Bone marrow (tissue), 2 donors: ENCODE measurements at places on chromosomes 16 and 17.

DNA sequence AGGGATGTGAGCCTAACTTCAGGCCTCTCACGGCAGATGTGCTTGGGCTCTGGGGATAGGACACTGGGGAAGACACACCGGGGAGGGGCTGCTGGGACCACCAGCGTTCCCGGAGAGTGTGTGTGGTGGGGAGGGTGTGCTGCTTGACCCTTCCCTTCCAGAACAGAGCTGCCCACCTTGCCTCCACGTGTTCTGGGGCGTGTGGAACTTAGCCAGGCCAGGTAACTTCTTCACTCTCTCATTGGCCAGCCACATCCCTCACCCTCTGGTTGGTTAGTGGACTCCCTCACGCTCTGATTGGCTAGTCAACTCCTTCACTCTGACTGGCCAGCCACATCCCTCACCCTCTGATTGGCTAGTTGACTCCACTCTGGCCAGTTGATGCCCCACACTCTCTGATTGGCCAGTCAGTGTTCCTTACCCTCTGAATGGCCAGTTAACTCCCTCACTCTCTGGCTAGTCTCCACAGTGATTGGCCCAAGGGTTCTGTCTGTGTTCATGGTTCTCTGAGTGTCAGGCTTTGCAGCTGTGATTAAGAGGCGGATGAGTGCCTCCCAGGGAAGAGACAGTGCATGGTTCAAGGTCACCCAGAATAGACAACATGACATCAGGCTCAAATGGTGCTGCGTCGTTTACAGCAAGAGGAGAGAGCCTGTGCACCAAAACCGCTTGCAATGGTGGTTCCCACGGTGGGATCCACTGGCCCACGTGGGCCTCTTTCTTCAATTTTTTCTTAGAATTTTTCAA, 10.0 kb downstream of the TMEM235 start:
- DNase-seq = no peak

DNA sequence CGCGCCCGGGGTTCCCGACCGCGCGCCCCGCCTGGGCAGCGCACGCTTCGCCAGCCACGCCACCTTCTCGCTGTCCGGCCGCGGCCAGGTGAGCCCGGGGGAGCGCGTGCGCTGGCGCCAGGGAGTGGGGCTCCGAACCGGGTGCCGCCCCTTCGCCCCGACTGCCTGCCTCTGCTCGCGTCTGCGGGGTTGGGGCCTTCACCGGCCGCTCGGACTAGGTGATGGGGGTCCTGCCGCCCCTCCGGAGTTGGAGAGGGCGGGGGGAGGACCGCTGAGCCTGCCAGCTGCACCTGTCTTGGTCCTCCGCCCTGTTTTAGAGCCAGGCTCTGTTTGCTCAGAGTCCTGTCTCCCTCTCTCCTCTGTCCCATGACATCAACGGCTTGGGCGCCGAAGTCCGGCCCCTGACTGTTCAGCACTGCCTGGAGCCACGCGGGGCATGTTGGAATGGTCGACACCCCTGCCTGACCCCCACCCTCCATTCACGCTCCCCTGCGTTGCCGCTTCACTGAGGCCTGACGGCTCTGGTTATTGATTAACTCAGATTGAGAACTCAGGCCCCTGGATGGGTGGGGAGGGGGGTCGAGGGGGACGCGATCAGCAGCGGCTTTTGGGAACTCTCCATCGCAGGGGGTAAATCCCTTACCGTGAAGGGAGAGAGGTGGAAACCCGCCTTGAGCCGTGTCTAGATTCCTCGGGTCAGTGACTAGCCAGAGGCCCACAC, 748 bp downstream of the SMTNL2 start:
- DNase-seq = no peak

DNA sequence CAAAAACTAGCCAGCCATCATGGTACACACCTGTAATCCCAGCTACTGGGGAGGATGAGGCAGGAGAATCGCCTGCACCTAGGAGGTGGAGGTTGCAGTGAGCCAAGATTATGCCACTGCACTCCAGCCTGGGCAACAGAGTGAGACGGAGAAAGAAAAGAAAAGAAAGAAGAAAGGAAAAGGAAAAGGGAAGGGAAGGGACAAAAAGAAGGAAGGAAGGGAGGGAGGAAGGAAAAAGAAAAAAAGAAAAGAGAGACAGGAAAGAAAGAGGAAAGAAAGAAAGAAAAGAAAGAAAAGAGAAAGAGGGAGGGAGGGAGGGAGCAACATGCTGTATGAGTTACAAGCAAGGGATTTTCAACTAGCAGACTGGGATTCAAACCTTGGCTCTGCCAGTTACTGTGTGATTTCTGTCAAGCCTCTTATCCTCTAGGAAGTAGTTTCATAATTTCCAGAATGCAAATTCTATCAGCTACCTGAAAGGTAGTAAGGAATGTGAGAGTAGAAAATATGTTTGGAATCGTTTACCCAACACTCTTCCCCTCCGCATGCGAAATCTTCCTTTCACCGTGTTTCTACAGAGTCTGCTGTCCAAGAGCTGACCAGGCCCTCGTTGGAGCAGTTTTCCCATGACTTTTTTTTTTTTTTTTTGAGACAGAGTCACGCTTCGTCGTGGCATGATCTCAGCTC, 43.4 kb downstream of the VPS53 start:
- DNase-seq = no peak

GRCh38 chr17:8956465-8956902, 9.0 kb downstream of the PIK3R5 start:
- DNase-seq = no peak

- DNase-seq = no peak
Measured at GRCh38 chr17:45783593-45784292, 377 bp upstream of the CRHR1 start.

- DNase-seq = peak; percentile 50
Measured at GRCh38 chr17:42050393-42051012, at the start of gene C17orf113. Gene C17orf113, minus strand, starts transcription at chr17:42050601. Its CDS starts 7,225 bp downstream, at chr17:42043376.

GRCh38 chr17:36880268-36880905, 56.9 kb upstream of the LHX1 start:
- no peak for DNase-seq

DNA sequence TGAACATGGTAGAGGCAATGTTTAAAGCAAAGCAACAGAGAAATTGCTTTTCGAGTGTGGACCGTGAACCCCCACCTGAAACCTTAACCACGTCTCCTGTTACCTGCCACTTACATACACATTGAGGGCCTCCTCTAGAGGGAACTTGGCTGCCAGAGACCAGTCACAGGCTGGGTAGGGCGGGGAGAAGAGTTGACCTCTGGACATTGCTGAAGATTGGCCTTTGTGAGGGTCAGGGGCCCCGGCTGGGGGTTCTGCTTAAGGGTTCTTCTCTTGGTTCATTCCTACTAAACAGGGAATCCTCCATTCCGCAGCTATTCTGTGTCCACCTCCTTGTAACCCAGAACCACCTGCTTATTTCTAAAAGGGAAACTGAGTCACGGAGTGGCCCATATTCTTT, 53.8 kb downstream of the IRX6 start:
- no peak for DNase-seq
